Calu3 (cell line): ENCODE measurements at places on chromosomes 1 and 21.

DNA sequence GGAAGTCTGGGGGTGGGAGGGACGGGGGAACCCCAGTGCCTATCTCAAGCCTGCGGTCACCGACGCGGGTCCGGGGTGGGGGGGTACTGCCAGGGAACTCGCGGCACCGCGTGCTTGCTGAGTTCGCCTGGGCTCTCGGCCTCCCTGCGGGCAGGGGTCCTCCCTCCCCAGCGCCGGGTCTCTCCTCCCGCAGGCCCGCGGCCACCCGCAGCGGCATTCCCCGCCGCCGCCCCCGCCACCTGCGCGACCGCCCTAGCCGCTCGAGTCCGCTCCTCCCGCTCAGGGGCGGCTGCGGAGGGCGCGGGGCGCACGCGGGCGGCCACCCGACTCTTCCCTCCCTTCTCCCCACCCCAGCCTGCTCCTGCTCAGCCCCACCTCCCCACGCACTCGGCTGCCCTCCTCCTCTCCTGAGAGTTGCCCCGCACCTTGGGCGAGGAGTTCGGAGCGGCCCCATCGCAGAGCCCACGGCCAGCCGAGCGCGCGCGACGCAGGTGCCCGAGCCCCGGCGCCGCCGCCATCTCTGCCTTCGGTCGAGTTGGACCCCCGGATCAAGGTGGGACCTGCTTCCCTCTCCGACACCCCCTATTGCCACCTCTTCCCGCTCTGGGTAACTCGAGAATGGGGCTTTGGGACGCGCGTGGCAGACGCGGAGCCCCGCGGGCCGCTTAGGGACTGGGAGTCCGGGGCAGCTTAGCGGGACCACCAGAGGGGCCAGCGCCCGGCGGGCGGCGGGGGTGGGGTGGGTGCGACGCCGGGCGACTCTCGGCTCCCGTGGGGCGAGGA is 105.0 kb downstream of the LEPR start:
- no peak for DNase-seq

DNA sequence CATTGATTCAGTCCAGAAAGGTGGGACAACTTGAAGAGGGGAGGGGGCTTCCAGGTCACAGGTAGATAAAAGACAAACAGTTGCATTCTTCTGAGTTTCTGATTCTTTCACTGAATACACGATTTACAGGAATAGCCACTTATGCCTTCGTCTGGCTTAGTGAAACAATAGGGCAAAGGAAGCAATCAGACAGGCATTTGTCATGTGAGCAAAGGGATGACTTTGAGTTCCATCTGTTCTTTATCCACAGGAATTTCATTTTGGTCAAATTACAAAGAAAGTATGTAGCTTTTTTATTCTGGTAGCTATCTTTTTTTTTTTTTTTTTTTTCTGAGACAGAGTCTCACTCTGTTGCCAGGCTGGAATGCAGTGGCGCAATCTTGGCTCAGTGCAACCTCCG is 202.5 kb downstream of the TTLL7 start:
- no peak for DNase-seq

GRCh38 chr21:27498025-27498424 is 531.1 kb upstream of the ADAMTS5 start:
- no peak for DNase-seq

DNA sequence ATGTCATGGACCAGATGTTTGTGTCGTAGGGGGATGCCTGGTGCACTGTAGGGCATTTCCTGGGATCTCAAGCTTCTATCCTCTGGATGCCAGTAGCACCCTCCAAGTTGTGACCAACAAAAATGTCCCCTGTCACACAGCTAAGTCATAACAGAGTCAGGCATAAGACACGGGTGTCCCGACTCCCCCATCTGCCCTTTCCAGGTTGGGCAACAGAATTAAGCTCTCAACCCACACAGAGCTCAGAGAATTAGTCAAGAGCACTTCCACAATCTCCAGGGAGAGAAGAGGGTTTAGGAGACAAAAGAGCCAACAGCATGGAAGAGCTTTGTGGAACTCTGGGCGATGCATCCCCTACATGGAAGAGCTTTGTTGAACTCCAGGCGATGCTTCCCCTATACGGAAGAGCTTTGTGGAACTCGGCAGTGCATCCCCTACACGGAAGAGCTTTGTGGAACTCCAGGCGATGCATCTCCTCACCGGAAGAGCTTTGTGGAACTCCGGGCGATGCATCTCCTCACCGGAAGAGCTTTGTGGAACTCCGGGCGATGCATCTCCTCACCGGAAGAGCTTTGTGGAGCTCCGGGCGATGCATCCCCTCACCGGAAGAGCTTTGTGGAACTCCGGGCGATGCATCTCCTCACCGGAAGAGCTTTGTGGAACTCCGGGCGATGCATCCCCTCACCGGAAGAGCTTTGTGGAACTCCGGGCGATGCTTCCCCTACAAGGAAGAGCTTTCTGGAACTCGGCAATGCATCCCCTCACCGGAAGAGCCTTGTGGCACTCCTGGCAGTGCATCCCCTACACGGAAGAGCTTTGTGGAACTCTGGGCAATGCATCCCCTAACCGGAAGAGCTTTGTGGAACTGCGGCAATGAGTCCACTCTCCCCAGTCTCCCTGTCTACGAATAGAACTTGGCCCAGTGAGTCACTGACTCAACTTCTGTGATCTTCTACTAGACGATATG is 422.7 kb downstream of the KIF26B start:
- DNase-seq: no peak
